ENCODE measurements at places on chromosomes 7 and 10.

DNA sequence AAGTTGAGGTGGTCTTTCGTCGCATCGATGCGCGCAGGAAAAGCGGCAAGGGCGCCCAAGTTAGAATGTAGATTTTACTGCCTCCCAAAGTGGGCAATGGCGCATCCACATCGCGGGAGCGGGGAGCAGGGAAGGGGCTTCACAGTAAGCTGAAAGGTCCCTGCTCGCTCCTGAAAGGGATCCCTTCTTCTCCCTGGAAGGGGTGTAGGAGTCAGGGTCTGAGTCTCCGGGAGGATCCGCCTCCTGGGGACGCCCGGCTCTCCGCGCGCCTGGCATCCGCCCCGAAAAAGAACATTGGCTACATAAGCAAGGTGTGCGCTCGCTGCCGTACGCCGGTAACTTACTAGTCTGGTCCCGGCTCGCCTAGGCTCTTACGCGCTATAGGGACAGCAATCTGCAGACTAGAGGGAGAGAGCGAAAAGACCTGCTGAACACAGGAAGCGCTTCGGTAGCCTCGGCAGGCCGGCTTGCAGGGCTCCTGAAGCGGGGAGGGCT lies 804 bp downstream of the UNC5B start:
- no peak for DNase-seq

GRCh38 chr7:70104243-70104642 lies 506.0 kb downstream of the AUTS2 start:
- no peak for DNase-seq

- DNase-seq, result no peak
Measured at GRCh38 chr7:41992881-41993867, 243.8 kb downstream of the GLI3 start.

DNA sequence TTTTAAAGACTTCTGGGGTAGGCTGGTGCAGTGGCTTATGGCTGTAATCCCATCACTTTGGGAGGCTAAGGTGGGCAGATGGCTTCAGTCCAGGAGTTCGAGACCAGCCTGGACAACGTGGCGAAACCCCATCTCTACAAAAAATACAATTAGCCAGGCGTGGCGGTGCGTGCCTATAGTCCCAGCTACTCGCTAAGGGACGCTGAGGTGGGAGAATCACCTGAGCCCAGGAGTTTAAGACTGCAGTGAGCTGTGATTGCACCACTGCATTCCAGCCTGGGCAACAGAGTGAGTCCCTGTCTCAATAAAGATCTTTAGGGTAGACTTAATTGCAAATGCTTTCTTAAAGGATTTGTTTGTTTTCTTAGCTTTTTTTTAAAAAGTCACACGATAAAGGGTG lies 29.3 kb downstream of the PTPN12 start:
- DNase-seq, result no peak

DNA sequence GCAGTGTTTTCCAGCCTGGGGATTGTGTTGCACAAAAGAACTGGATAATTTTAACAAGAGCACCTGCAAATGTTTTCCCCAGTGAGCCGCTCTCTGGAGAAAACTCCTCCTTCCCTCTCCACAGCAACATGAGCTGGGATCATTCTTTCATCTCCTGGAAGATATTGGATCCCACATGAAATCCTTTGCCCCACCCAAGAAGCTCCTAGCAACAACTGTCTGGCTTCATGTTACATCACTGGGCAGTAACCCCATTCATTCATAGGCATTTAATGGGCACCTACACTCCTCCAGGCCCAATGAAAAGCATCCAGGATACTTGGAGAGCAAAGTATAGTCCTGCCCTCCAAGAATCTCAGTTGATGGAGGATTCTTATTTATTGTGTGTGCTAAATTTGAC lies 27.2 kb downstream of the LSM5 start:
- DNase-seq, result no peak

DNA sequence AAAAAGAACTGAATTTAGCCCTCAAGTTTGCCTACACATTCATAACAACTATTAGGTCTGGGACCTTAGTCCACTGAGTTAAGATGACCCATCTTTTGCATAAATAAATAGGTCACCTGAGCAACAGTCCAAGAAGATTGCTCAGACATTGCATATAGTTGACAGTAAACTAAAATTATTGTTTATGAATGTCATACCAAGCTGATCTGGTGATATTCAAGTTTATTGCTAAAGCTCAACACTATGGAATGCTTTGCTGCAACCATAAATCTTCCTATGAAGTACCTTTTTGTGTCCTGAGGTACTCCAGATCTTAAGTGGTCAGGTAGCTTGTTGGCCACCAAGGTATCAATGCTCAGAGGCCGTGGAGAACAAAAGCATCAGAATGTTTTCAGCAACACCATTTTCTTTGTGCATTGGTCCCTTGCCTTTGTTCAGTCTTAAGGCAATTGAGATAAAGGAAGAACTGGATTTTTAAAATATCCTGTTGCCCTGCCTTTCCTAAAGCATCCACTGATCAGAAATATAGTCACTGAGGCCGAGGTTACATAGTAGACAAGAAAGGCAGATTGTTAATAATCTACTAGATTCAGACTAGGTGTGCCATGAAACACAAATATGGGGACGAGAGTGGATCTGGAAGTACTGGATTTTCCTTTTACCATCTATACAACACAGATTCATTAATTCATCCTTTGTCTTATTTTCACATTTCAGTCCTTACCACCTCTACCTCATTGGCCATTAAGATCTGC lies 321.3 kb downstream of the PTEN start:
- DNase-seq, result no peak

GRCh38 chr7:122301858-122302760 lies 2.4 kb downstream of the FEZF1 start:
- DNase-seq, result no peak

GRCh38 chr7:76262683-76263402 lies 39.6 kb upstream of the HSPB1 start:
- DNase-seq, result no peak

DNA sequence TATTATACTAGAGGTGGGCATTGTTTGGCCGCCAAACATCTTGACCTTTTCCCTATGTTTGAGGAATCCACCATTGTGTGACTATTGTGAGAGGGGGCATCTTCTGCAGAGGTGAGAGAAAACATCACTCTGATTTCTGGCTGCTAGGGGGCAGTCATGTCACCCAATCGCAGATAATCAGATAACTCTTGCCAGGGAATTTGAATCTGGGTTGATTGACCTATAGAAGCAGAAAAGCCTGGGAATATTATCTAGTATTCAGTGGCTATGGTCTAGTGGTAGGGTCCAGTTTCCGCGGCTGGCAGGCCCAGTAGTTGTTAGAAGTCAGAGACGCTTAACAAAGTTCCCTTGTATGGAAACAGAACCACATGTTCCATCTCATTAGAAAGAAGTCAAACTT lies 808.5 kb downstream of the PHTF2 start:
- no peak for DNase-seq

DNA sequence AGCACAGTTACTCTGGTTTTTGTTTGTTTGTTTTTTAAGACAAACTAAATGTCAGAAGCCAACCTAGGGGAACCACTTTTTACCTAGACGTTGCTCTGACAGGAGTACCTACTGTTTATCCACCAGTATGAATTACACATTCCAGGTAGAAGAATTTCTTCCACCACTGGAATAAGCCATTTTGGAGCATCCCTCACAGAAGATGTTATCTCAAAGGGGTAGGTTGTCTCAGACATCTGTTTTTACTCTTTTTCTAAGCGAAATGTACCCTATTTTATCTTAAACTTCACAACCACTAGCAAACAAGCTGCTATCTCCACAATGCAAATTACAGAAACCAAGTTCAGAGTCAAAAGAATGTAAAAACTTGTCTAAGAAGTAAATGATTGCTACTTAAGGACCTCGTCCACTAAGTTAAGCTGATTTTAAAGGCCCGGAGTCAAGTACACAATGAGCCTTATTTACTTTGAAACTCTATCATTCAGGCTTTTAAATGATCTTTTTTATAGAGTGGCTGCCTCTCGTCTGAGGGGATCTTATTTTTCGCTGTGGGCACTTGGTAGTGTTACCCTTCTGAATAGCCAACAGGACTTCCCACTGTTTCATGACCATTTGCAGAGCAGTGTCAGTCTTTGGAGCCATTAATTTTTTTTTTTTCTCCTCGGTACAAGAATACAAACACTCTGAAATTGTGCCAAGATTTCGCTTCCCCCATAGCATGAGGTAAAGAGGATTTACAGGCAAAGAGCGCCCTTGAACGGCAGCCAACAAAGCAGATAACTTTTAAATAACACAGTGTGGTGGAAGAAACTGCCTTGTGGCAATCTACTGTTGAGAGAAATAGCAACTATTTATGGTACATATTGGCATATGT lies 15.7 kb upstream of the ARMC3 start:
- DNase-seq, result no peak

GRCh38 chr7:142498364-142498763 lies 240.5 kb upstream of the PRSS58 start:
- no peak for DNase-seq

GRCh38 chr7:40579401-40579800 lies 444.6 kb downstream of the SUGCT start:
- no peak for DNase-seq

GRCh38 chr10:49767752-49768151 lies 5.6 kb upstream of the OGDHL start:
- DNase-seq, result no peak

- DNase-seq, result no peak
Measured at GRCh38 chr7:47253650-47254080, 328.2 kb downstream of the TNS3 start.

- DNase-seq, result no peak
Measured at GRCh38 chr7:30321089-30321881, 36.9 kb downstream of the ZNRF2 start.

- no peak for DNase-seq
Measured at GRCh38 chr7:121103579-121103978, 115.1 kb downstream of the CPED1 start.

DNA sequence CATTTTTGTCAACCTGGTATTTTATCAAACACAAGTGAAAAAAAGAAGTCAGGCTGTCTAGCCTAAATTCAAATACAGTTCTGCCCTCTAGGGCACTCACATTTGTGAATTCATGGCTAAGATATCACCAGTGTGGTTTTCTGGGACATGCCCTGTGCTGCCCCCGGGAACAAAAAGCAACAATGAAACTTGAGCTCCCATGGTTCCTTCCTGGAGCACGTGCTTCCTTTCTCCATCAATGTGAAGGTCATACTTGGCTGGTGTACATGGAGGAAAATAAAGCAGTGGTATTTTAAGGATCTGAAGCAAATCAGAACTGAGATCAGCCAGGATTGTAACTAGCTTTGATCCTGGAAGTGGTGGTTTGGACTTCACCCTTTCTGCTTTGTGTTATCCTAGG lies 128.9 kb upstream of the FRMD4A start:
- DNase-seq, result no peak

GRCh38 chr7:13628239-13629001 lies 361.0 kb downstream of the ETV1 start:
- DNase-seq, result no peak

DNA sequence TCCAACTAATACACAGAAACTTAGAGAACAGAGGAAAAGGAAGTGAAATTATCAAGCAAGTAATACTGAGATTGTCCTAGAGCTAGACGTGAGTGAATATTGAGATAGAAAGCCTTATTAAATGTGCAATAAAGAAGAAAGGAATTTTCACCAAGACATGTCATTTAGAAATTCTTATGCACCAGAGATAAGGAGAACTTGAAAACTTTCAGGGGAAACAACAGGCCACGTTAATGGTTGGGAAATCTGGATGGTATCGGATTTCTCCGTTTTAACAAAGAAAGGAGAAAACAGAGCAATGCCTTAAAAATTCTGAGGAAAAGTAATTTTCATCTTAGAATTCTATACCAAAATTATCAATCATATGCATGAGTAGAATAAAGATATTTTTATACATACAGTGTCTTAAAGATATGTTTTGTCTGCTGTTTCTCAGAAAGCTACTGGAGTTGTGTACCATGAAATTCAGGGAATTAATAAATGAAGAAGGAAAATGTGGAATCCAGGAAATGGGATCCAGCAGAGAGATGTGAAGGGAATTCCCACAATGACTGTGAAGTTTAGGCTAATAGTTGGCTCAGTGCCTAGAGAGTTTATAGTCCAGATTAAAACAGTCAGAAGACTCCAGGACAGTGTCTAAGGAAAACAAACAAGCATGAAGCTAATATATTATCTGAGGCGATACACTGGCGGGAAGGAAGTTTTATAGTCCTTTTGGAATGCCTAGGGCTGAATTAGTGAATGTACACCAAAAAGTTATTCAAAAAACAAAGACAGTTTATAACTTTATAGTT lies 159.5 kb downstream of the PPP1R9A start:
- no peak for DNase-seq

GRCh38 chr10:94107191-94107590 lies 113.5 kb downstream of the PLCE1 start:
- DNase-seq, result no peak

DNA sequence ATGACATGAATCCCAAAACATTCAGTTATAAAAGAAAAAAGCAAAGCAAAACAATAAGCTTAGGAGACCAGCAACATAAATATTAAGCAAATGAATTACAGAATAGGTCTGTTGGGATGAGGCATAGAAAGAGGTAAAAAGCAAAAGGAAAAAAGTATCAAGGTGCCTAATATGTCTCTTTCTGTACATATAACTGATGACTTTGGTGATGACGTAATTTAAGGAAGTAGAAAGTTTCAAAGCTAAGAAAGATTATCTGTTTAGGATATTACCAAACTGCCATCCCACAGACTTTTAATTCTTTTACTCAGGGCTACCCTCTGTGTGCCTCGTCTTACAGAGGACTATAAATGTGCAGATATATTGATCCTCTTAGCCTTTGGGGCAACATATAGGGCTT lies 1066.5 kb downstream of the SORCS3 start:
- DNase-seq, result no peak

Measured in activated gamma-delta T cell treated with Interleukin-2 at 50 U/mL for 16 hours (primary cell).